ENCODE measurements at places on chromosomes 7 and 10.

DNA sequence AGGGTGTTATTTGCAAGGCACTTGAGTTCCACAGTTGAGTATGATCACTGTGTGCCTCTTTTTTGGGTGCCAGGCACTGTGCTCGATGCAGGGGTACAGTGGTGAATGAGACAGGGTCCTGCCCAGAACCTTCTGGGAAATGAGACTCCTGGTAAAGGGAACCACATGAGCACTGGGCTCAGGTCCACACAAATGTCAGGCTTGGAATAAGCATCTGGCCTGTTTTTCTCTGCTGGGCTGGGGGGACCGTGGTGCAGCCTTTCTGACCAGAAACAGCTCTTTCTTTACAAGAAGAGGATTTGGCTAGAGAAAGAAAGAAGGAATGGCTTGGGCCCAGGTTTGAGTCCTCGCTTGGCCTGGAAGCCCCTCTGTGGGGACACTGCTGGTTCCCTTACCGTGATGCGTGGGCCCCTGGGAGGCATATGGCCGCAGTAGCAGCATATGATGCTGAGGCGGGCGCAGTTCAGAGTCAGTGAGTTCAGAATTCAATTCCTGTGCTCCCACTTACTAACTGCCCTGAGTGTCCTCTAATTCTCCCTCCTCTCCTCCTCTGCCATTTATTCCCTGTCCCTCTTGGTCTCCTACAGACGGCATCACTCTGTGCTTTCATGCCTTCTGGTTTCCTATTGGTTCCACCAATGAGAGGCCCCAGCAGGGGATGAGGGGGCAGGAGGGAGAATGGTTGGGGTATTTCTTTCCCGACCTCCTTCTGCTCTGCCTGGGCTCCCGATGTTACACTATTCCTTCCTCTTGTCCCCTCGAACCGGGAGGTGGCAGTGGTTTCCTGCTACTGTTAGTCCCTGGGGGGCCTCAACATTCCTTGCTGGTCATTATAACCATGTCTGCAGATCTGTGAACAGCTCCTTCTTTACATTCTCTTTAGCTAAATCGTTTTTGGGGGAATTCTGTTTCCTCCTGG is 9.6 kb upstream of the KCP start:
- no peak for DNase-seq

GRCh38 chr7:1761774-1762173 is 91.7 kb downstream of the ELFN1 start:
- DNase-seq = no peak

DNA sequence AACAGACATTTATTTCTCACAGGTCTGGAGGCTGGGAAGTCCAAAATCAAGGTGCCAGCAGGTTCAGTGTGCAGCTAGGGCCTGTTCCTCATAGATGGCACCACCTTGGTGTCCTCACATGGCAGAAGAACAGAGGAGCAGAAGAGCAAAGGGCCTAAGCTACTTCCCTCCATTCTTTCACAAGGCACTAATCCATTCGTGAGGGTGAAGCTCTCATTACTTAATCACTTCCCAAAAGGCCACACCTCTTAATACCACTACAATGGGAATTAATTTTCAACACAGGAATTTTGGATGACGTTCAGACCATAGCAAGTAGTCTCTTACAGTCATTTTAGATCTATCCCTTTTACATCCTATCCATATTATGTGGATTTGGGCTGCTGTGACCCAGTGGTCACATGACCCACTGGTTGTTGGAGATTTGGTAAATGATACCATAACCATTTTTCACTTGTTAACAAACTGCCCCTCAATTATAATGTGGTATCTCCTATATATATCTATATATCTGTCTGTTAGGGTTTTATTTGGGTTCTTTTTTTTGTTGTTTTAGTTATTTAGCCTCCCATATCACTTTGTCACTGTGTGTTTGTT is 63.4 kb downstream of the BBS9 start:
- DNase-seq = no peak

DNA sequence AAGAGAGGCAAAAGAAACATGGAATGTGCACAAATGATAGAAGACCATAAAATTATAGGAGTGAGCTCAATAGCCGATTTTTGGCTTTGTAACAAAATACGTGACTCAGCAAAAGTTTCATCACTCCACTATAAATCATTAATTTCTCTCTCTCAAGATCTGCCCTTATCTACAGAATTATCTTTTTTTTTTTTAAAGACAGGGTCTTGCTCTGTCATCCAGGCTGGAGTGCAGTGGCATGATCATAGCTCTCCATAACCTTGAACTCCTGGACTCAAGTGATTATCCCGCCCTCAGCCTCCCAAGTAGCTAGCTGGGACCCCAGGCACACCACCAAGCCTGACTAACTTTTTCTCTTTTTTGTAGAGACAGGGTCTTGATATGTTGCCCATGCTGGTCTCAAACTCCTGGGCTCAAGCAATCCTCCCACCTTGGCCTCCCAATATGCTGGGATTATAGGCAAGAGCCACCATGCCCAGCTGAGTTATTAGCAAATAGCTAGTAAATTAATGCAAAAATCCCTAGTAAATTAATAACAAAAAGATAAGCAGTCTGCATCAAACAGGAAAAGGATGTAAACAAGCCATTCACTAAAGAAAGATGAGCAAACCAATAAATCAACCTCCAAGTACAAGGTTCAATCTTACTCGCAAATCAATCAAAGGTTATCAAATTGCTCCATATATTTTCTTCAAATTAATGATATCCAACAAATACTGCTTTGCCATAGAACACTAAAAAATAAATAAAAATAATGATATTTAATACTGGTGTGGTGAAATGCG is 450.7 kb downstream of the PARD3 start:
- DNase-seq = no peak

- DNase-seq = no peak
These were observed 5.4 kb downstream of the LRRC4 start for GRCh38 chr7:128025819-128026218.
